AG10803 (cell line): ENCODE measurements at places on chromosomes 13 and 19.

DNA sequence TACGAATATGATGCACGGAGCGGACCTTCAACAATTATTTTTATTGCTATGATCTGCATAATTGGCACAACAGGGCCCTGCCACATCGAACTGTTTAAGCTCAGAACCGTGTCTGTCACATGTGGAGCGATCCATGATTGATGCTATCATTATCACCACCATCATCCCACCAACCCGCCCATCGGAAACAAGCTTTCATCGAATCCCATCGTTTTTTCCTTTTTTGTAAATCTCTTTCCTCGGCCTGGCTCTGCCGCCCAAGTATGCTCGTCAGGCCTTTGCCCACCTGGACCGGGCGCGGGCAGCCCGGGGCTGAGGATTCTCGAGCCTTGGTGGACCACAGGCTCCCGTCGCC is 533 bp upstream of the DCAF15 start:
- no peak for DNase-seq

GRCh38 chr13:66844933-66845332 is 385.2 kb downstream of the PCDH9 start:
- DNase-seq, result no peak

DNA sequence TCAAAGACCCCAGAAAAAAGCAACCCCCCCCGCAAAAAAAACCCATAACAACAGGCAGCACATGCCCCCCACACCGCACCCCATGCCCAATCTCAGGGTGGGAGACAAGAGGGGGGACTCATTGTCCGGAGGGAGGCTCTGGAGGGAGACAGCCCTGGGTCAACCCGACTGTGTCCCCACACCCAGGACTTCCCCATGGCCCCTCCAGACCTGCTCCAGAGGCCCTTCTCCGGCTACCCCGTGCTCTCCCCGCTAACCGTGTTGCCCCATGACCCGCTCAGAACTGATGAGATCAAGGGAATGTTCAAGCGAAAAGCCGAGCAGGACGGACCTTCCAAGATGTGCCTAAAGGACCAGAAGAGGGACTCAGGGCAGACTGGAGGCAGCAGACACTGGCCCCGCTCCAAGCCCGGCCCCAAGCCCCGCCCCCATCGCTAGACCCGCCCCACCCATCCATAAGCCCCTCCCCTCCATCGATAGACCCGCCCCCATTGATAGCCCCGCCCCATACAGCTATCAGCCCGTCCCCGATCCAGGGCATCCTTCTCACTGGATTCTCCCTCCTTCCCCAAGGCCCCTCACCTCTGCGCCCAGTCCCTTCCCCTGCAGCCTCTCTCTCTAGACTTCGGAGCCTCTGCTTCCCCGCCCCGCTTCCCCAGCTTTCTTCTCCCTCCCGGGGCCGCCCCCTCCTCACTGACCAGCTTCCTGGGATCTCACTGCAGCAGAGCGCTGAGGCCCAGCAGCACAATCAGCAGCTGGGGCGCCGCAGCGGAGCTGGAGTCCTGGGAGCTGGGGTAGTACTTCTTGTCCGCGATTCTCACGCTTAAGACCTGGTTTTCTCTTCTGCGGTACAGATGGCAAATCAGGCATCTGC is 2.2 kb downstream of the BST2 start:
- DNase-seq, result no peak

DNA sequence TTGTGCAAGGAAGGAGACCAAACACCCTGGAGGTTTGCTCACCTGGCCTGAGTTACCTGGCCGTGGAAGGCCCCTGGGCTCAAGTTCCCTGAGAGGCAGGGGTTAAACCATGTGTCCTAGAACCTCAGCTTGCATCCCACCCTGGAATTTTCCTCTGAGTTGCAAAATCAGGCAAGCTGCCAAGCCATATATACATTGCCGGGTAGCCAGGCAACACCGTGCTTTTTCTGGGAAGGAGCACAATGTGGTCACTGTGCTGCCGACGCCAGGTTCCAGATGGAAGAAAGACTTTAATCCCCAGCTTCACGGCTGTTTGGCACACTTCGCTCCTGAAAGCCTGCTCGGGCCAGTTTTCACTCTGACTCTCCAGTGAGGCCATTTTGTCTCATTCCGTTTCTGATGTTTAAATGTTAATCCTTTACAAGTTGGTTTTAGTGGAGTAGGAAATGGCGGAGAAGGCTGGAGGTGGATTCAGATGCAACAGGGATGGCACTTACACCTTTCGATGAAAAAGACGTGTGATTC is 60.1 kb upstream of the PEG3 start:
- no peak for DNase-seq

DNA sequence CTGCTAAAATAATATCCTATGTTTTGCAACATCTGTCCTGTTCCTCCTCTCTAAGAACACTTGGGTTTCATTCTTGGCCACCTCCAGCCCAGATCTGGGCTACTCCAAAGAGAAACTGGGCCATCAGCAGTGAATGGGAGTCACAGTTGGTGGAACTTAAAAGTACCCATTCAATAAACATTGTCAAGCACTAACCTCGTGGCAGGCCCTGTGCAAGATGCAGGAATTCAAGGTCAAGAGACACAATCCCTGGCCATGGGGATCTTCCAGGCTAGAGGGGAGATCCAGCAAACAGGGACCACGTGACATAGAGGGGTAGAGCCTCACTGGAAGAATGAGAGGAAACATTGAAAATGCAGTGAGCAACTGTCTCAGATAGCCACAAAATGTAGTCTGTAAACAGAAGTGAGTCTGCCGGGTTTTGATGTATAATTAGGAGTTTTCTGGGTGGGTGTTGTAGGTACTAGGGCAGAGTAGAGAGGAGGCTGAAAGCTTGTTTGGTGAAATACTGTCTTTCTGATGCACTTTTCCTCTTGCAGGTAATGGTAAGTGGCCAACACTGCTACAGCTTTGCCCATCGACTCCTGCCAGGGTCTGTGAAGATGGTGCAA is 14.8 kb upstream of the EID2 start:
- DNase-seq, result no peak

DNA sequence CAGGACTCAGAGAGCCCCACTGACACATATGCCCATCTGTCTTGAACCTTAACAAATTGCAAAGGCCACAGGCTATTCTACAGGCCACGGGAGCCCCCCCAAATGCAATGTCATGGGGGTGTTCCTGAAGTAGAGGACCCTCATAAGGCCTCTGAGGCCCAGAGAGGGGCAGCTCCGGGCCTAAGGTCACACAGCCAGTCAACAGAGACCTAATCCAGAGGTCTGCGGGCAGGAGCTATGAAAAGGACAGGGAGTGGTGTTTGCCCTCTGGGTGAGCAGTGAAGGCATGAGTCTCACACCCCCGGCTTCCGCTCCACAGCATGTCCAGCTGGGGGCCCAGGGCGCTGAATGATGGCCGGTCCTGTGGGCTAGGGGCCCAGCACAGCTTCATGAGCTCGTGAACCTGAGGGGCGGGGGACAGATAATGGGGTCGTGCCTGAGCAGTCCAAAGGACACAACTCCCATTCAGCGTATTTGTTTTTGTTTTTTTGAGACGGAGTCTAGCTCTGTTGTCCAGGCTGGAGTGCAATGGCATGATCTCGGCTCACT is 5.3 kb upstream of the INSL3 start:
- no peak for DNase-seq

GRCh38 chr19:55426042-55426441 is 17.1 kb downstream of the SHISA7 start:
- no peak for DNase-seq

DNA sequence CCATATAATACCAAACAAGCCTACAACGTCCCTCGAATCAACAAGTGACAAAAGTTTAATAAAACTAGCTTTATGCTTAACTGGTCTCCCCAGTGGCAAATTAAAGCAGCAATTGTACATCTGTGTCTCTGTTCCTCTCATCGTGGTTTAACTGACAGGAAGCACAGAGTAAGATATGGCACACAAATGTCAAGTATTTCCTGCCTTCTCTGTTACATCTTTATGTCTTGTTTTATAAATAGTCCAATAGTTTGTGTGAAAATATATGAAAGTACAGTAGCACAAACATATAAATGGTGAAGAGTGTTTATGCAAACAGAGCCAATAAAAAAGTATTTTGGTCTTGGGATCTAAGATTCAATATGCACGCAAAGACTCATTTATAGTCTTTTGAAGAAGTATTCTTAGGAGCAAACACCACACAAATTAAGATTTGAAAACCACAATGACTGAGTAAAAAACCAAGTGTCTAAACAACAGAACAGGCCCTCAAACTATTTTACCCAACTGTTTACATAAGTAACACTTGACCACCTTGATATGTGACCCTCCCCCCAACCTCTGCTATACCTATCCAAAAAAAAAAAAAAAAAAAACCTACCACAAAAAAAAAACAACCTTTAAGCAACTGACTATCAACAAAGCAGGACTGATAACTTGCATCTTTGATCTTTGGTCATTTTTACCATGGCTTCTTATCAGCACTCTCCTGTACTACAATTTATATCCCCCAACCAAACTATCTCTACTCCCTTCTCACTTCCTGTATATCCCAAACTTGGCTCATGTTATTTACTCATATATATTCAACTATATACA is 14.0 kb downstream of the ELF1 start:
- DNase-seq, result peak; percentile 15

DNA sequence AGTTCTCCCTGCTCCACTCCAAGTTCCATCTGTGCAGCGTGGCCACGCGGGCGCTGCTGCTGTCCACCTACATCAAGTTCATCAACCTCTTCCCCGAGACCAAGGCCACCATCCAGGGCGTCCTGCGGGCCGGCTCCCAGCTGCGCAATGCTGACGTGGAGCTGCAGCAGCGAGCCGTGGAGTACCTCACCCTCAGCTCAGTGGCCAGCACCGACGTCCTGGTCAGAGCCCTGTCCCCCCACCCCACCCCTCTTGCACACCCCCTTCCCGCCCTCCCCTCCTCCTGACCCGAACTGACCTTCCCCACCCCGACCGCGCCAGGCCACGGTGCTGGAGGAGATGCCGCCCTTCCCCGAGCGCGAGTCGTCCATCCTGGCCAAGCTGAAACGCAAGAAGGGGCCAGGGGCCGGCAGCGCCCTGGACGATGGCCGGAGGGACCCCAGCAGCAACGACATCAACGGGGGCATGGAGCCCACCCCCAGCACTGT is 11.6 kb downstream of the FUZ start:
- no peak for DNase-seq

- no peak for DNase-seq
Measured at GRCh38 chr13:49532593-49532992, 36.8 kb downstream of the PHF11 start.
